Right lung (tissue), 10 donors: ENCODE measurements at places on chromosomes 7 and 10. TPM values are rescaled to one million over a fixed set of nuclear protein-coding genes. Genes with fewer than 3 reads are reported as not detected.

- DNase-seq: no peak
Measured at GRCh38 chr7:116788572-116789197, 73.7 kb upstream of the CAPZA2 start.

DNA sequence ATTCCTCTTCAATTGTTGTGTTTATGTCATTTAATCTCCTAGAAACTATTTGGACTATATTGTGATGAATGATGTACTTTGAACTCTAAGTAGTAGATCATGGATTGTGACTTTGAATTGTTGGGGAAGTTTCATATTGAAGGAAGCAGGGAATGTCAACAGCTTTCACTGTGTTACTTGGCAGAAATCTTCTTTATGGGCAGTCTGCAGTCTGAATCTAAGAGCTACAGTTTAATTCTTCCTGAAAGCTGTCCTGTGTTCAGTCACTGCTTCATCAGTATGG is 91.6 kb downstream of the PPP1R9A start:
- no peak for DNase-seq

GRCh38 chr7:139721821-139722220 is 56.0 kb downstream of the HIPK2 start:
- no peak for DNase-seq

DNA sequence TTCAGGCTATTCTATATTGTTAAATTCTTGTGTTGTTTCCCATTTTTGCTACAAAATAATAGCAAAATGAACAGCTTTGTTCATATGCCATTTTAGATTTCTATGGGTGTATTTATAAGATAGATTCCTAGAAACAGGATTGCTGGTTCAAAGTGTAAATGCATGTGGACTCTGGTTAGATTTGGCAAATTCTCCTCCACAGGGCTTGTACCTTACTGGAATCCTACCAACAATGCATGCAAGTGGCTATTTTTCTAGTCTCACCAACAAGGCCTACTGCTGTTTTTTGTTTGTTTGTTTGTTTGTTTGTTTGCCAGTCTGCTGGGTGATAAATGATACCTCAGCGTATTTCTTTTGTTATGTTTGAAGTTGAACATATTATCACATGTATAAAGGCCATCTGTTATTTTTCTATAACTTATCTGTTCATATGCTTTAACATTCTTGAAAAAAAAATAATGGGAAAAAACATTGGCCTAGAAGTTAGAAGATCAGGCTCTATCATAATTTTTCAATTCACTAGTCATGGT is 87.1 kb upstream of the AHR start:
- DNase-seq: no peak

GRCh38 chr10:111116762-111117445 is 40.1 kb downstream of the ADRA2A start:
- no peak for DNase-seq

DNA sequence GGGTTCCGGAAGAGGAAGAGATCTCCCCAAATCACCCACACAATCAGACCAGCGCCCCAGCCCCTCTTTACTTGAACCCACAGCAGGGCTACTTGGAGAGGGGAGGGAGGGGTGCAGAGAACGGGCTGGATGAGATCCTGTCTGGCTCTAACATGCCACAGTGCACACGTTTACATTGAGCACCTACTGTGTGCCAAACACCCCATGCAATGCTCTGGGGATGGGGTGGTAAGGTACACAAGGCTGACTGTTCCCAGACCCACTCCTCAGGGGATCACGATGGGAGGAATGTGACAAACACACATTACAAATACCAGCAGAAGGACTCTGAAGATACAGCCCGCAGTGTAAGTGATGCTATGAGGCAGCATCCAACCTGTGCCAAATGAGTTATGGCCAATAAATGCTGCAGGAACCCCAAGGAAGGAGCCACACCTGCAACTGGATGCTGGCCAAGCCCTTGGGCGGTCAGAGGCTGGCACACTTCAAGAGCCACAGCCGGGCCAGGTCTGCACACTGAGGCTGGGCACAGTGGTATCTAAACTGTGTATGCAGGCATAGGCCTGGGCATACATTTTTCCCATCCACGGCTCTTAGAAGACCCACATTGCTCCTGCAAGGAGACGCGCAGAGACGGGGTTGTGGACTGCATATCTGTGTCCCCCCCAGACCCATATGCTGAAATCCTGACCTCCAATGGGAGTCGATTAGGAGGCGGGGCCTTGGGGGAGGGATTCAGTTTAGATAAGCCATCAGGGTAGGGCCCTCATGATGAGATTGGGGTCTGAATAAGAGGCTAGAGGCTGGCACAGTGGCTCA is 6.4 kb downstream of the SPOCK2 start:
- no peak for DNase-seq

DNA sequence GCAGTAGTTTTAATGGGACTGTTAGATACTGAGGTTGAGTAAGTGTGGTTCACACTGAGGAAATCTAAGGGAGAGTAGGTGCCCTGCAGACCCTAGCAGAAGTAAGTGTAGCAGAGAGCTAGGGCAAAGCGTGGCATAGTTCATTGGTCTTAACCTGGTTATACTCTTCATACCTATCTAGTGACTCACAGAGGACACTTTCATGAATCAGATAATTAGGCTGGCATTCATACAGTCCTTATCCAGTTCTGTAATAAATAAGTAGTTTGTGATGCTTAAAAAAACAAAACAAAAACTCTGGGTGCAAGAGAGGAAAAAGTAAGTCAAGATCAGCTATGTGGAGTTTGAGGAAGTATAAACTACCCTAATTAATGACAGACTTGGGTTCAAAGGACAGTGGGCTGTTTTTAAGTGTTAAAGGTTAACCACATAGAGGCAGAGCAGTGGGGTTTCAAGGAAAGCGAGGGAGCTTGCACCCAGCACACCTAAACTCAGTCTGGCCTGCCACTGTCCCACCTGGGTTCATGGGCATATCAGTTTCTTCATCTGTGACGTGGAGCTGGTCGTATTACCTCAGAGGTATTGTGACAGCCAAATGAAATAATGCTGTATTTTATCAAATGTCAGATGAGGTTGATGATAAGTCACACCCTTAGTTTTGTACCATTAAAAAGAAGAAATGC is 27.1 kb downstream of the LMTK2 start:
- no peak for DNase-seq

Gene HOXA5
- 95.7 TPM for polyA plus RNA-seq

Gene GIMAP7
- polyA plus RNA-seq: 50.8 TPM

GRCh38 chr10:79502561-79503309 is 9.6 kb upstream of the EIF5AL1 start:
- DNase-seq: no peak

DNA sequence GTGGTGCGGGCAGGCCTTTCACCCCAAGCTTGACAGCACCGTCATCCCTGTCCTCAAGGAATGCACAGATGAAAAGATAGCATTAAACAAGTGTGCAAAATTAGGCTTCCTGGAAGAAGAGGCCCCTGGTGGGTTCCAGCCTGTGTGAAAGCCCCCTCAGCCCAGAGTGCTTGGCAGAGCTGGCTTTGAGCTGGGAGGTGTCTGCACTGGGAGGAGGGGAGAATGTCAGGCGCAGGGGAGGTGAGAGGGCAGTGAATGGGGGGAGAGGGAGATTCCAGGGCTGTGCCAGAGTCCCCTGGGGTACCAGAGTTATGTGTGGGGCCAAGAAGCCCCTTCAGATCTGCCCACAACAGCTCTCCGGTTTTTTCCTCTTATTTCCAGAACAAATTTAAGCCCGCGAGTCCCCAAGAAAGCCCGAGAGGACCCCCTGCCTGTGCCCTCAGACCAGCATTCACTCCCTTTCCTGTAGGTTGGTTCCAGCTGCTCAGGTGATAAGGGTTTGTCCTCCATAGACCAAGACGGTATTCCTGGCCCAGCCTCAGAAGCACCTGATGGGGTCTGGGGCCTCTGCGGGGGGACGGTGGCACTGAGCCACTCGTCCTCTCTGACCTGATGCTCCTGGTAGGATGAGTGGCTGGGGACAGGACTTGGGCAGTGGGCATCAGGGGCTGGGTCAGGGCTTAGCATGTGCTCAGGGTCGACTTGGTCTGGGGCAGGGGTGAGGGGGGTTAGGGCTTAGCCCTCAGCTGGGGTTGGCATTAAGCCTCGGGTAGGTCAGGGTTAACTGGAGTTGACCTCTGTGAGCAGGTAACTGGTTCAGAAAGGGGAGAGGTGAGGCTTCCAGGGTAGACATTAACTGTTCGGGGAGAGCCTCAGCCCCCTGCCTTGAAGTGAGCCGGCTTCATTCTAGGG is 43.4 kb downstream of the ADCYAP1R1 start:
- no peak for DNase-seq

Gene OPN4
- not detected for polyA plus RNA-seq

GRCh38 chr10:26698909-26699308 is 1.4 kb downstream of the PDSS1 start:
- no peak for DNase-seq

DNA sequence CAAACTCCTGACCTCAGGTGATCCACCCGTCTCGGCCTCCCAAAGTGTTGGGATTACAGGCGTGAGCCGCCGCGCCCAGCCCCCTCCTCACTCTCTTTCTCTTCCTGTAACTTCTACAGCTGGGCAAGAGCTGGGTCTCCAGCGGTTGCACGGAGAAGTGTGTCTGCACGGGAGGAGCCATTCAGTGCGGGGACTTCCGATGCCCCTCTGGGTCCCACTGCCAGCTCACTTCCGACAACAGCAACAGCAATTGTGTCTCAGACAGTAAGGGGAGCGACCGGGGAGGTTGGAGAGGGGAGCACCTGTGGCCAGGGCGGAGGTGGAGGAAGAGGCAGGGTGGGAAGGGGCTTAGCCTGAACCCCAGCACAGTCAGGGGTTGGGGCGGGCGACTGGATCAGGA is 41.4 kb downstream of the EPHB4 start:
- DNase-seq: no peak

Gene HMX2
- polyA plus RNA-seq: not detected

GRCh38 chr7:112537822-112538387 is 57.1 kb downstream of the LSMEM1 start:
- no peak for DNase-seq
